ENCODE measurements at places on chromosomes 6 and 20.

- DNase-seq: no peak
Measured at GRCh38 chr6:68651011-68651985, 16.2 kb downstream of the ADGRB3 start.

DNA sequence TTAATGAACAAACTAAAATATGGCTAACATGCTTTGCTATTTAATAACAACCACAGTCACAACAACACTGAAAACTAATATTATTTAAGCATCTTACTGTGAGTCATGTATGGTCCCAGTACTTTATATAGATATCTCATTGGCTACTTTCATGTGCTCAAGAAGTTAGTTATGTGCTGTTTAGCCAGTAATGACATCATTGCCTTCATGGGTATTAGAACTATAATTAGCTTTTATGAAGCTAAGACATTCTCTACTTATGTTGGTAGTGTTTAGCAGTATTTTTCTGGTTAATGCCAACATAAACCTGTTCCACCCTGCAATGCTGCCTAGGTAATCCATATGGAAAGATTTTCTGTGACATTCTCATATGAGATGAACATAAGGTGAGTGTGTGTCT lies 56.1 kb downstream of the ADGRG6 start:
- no peak for DNase-seq

DNA sequence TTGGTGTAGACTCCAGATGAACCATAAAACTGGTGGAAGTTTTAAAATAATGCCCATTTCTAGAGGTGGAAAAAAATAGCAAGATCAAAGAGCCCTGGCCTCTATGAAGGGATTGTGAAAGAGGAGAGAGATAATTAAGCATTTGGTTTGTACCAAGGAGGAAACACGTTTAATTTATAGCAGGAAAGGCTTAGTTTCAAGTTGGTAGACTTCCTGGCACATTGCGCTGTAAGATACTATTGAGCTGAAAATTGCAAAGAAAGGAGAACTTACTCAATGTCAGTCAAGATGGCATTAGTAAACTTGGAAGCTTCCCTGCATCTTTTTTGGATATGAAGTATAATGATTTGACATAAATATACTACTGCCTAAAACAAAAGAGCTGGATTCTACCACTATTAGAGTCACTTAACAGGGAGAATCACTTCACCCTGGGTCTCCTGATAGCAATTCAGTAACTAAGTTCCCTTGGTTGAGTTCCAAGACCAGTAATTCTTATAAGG lies 24.4 kb downstream of the MARCKS start:
- no peak for DNase-seq

GRCh38 chr6:760982-761955 lies 68.3 kb upstream of the EXOC2 start:
- DNase-seq: no peak

GRCh38 chr6:110329714-110330436 lies 28.3 kb downstream of the METTL24 start:
- peak; percentile 53 for DNase-seq

DNA sequence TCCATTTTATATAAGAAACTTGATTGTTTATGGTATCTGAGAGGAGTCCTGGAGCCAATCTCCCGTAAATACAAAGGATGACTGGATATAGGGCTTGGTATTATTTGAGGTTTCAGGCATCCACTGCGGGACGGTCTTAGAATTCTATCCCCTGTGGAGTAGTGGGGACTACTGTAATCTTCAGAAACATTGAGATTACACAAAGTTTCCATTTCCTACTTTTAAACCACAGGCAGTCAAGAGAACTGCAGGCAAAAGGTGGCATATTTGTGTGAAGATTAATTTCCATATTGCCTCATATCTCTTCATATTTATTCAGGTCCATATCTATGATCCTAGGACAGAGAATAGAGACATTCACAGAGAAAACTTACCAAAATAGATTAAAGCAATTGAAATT lies 586.2 kb downstream of the PHF3 start:
- DNase-seq: no peak

GRCh38 chr6:75081921-75082320 lies 123.9 kb downstream of the COL12A1 start:
- no peak for DNase-seq

GRCh38 chr6:43277643-43278523 lies 20.2 kb upstream of the SLC22A7 start:
- no peak for DNase-seq

DNA sequence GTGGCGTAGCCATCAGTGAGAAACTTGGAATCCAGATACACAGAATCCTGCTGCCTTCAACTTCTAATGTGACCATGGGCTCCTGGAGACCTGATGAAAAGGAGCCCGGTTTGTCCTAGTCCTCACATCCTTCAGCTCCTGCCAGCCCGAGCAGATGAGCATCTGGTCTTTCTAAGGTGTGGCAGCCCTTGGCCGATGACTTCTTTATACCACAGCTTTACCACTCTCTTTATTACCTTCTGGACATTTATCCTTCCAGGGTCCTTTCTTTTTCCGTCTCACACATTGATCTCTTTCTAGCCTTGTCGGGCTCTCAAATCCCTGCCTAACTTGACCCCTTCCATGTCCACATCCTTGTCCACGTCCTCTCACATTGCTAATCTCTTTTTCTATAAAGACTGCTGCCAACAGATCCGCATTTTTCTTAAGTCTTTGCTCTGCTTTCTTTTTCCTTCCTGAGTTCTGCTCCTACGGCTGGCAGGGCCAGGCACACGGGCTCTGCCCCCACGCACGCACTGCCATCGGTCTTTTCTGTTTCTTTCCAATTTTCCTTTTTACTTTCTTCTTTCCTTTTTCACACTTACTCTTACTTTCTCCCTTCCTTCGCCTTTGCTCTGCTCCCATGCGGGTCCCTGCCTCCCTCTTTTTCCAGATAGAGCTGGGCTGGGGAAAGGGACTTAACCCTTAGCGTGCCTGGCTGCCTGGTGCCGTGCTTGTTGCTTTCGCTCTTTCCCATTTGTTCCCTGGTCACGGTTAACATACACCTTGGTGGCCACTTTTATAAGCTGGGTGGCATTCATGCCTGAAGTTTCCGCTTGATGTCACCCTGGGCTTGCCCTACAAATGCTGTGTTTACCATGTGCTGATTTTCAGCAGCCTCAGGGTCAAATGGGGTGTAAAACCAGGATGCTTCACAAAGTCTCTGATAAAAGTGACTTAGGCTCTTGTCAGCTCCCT lies 9.4 kb upstream of the GMPR start:
- DNase-seq: no peak

DNA sequence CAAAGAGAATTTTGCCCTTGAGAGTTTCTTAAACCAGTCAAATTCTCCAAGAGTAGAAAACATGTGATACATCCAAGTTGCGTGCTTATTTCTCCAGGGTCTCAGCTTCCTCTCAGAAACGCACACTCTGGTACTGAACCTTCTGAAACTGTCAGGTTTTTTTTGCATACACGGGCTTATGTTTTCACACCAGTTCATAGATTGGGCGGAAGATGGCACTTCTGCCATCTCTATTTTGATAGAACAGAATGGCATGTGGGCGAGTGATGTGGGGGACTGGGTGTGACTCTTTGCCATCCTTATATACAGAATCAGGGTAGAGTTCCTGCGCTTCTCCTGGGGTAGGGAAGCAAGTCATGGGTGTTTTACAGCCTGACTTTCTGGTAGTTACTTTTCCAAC lies 56.4 kb downstream of the ADTRP start:
- no peak for DNase-seq

DNA sequence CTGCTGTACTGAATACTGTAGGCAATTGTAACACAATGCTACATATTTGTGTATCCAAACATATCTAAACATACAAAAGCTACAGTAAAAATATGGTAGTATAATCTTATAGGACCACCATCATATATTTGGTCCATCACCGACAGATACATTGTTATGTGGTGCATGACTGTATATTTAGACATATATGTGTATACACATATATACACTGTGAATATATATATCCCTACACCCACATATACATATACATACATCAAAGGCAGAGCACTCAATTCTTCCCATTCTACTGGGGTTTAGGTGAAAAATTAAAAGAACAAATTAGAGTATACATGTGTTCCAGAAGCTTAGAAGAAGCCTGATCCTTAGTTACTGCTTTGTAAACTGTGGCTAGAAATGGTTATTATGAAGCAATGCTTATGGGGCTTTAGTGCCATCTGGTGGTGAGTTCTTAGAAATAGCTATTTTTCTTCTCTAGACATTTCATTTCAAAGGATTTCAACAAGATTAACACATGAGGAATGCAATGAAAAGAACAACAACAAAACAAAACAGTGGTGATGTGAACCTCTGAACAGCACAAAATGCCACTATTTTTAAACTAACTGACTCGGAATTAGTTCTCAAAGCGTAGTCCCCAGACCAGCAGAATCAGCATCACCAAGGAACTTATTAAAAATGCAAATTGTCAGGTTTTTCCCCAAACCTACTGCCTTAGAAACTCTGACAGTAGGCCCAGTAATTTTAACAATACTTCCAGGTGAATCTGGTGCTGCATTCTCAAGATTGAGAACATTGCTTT lies 38.0 kb downstream of the PKHD1 start:
- no peak for DNase-seq

- no peak for DNase-seq
Measured at GRCh38 chr6:142416179-142416578, 114.4 kb downstream of the ADGRG6 start.

GRCh38 chr6:91213229-91213901 lies 626.5 kb upstream of the MAP3K7 start:
- no peak for DNase-seq

GRCh38 chr6:104795363-104795762 lies 64.4 kb downstream of the HACE1 start:
- no peak for DNase-seq

DNA sequence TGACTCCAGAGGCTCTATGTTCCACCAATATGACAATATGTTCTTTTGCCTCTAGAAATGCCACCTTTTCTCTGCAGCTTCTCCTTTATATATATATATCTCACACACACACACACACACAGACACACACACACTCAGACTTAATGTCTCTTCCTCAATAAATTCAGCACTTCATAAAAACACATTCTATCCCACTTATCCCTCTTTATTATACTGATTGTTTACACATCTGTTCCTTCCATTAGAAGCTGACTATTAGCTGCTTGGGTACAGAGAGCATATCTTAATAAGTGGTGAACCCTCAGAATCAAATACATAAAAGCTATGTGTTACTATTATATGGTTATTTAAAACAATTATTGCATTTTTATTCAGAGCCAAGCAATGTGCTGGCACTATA lies 23.3 kb downstream of the NRSN1 start:
- DNase-seq: no peak

DNA sequence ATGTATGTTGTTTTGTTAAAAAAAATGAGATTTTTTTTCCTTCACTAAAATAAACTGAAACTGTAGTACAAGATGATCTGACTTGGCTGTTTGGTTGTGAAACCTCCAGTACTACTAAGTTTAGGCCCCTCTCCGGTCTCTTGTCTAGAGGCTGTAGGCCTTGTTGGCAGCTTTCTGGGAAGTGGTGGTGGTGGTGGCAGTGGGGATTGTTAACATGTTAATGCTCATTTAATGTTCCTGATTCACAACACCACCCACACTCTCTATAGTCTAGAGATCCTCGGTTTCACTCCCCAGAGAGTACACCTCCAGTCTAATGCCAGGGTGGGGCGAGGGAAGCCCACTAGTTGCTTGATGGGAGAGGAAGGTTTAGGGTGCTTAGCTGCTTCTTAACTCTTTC lies 24.1 kb downstream of the STK4 start:
- no peak for DNase-seq

GRCh38 chr6:36725581-36725980 lies 28.0 kb downstream of the RAB44 start:
- DNase-seq: no peak

- no peak for DNase-seq
Measured at GRCh38 chr20:5309971-5310370, 6.8 kb downstream of the PROKR2 start.

DNA sequence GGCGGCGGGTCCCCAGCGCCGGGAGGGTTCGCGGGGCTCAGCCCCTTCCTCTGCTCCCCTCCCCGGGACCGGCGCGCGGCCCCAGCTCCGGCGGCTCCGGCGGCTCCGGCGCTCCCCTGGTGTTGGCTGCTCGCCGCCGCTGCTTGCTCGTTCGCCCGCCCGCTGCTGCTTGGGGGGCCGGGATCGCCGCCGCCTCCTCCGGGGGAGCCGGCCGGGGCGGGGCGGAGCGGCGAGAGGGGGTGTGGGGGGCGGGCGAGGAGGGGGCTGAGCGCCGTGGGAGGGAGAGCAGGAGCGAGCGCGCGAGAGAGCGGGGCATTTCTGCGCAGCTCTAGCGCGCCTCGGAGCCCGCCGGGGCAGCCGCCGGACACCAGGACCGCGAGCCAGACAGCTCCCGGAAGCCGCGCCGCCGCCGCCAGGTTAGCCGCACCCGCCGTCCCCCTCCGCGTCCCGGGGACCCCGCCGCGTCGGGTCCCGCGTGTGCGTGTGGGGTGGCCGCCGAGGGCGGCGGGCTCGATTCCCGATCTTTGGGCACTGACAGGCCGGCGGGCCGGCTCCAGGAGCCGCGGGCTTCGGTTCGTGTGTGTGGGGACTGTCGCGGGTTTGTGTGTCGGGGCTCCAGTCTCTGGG lies 62.0 kb upstream of the EPB41L1 start:
- peak; percentile 63 for DNase-seq

GRCh38 chr6:30897882-30898281 lies 10.1 kb upstream of the GTF2H4 start:
- no peak for DNase-seq

DNA sequence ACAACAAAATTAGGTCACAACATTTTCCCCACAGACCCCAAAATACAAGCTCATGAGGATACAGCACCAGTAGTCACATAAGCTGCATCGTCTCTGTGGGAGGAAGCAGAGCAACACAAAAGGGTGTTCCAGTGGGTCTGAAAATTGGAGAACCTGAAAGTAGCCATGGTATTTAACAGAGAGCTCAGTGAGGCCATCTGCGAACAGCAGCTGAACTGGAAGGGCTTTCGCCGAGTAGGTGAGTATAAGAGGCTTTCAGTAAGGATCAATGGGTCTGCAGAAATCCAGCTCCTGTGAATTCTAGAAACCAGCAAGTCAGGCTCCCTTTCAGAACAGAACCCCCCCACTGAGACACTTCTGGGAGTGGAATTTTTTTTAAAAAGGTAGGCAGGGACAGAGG lies 120.0 kb upstream of the RREB1 start:
- no peak for DNase-seq

- DNase-seq: no peak
Measured at GRCh38 chr6:100808638-100809275, 72.4 kb downstream of the ASCC3 start.
